Effector CD8-positive, alpha-beta T cell (primary cell): ENCODE measurements at places on chromosomes 12 and 14.
A peak's percentile ranks its signal among the peaks of the same experiment; 100 is the strongest.

DNA sequence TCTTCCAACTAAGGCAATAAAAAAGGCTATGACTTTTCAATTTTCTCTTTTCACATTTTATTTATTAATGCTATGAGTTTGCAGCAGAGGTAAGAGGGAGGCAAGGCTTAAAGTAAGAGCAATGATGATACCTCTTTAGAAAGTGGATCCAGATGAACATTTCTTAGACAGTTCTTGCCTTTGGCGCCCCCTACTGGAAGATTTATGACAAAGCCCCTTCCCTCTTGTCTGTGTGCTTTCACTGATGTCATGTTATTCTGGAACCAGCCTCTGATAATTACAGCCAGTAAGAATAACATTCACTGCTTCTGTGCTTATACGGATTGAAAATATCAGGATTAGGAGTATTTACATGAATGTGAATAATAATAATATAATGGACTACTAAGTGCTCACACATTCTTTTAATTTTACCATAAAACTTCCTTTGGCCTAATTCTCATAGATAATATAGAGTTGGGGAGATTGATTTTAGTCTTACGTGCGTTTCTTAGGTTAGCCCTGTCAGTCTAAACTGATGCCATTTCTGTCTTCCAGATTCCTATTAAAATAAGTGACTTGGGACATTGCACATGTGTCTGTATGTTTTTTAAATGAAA, 1929.9 kb upstream of the SEL1L start:
- DNase-seq: no peak

DNA sequence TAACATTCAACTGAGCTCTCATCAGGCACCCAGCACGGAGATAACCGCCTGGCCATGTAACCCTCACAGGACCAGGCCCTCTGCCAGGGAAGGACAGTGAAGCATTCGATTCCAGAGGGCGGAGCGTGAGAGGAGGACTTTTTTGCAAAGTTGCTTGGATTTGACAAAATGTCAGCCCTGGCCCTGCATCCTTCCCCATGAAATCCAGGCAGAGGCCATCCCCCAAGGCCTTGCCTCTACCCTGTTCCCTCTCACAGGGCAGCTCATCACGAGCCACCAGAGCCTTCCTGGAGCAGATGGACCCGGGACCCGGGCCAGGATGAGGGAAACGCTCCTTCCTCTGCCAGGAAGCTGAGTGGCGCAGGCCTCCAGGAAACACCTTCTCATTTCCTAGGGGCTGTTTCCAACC, 17.0 kb downstream of the CAMKK2 start:
- no peak for DNase-seq

DNA sequence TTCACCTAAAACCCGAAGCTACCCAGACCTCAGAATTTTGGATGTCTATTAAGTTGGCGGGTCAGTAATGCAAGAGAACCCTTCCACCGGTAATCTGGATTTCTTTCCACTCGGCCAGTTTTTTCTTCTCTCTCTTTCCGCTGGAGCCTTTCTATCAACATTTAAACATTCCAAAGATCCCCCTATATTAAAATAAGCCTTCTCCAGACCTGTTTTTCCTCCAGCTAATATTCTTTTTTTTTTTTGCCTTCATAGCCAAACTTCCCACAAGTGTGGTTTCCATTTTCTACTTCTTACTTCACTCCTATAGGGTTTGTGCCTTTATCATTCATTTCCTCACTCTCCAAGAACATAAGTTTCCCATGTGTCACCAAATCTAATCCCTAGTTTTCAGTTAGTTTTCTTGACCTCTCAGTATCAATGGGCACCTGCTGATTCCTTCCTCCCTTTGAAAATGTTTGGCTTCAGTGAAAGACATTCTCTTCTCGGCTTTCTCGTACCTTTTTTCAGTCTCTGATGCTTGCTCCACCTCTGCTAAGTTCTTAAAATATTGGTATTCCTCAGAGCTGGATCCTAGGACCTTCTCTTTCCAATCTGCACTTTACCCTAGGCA, 583 bp upstream of the SDR39U1 start:
- DNase-seq: no peak

- no peak for DNase-seq
Observed at GRCh38 chr12:2179953-2180736, 127.4 kb downstream of the CACNA1C start.

GRCh38 chr12:132450418-132451171, 39.4 kb upstream of the FBRSL1 start:
- no peak for DNase-seq

GRCh38 chr12:104303538-104304151, at the start of gene EID3:
Gene EID3, plus strand, starts transcription at chr12:104303739. Its CDS starts 196 bp downstream, at chr12:104303935.
- peak; percentile 79 for DNase-seq

GRCh38 chr14:97724265-97724731, 927.1 kb downstream of the VRK1 start:
- DNase-seq: no peak

DNA sequence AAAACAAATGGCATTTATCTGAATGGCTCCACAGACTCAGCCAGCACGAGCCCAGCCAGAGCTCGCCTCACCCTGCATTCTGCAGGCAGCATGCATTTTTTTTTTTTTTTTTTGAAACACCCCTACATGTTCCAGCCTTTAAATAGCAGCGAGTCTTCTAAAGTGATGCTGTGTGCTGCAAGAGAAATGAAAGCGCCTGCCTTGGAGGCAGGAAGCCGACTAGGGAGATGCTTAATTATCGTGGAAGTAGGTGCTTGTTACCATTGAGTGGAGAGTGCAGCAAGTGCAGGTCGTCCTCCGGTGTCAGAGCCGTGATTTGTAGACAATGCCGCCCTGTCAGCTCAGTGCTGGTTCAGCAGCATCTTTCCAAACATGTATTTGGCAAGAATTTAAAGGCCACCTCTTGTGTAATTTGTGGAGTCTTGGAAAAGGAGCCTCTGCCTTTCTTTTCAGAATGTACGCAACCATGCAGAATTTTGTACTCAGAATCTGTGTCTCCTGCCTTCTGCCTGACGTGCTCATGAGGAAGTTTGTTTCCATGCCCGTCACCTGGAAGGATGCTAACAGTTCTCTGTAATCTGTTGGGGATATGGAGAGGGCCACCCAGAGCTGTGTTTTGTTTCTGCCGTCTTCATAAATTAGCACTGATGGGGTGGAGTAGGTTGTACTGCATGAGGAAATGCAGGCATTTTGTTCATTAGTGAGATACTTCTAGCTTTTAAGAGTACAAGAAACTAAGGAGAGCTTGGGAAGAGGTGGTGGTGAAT, 345.9 kb upstream of the RGS6 start:
- DNase-seq: no peak

- no peak for DNase-seq
Observed at GRCh38 chr14:89315493-89316470, 101.3 kb downstream of the FOXN3 start.

DNA sequence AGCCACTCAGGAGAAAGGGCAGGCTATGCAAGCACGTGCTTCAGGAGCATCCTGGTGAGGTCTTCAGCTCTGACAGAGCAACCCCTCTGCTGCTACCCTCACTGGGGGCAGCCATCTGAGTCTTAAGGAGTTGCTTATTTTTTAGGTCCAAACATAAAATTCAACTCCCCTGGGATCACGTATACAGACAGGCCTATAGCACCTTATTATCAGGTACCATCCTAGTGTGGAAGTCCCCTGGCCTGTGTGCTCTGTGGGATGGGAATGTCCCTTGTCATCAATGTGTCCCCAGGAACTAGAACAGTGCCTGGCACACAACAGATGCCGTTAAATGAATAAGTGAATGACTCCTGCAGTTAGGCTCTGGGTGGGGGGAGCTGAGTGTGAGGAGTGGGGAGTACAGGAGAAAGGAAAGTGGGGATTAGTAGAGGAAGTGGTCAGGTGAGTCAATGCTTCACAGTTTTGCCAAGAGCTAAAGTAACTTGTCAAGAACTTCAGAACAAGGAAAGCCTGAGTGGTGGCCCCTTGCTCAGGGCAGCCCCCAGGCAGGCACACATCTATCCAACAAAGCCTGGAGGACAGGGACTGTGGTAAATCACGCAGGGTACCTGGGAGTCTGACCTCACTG, 33.5 kb downstream of the DAD1 start:
- peak; percentile 35 for DNase-seq

GRCh38 chr12:51190820-51191219, 17.9 kb upstream of the TFCP2 start:
- no peak for DNase-seq

GRCh38 chr12:52245962-52246569, 13.0 kb downstream of the KRT7 start:
- DNase-seq: no peak

GRCh38 chr12:79596719-79597350, 93.9 kb downstream of the PAWR start:
- DNase-seq: no peak

GRCh38 chr14:105426416-105427130, 6.9 kb downstream of the MTA1 start:
- DNase-seq: no peak

GRCh38 chr12:57142727-57143126, 4.7 kb downstream of the LRP1-AS start:
- no peak for DNase-seq

DNA sequence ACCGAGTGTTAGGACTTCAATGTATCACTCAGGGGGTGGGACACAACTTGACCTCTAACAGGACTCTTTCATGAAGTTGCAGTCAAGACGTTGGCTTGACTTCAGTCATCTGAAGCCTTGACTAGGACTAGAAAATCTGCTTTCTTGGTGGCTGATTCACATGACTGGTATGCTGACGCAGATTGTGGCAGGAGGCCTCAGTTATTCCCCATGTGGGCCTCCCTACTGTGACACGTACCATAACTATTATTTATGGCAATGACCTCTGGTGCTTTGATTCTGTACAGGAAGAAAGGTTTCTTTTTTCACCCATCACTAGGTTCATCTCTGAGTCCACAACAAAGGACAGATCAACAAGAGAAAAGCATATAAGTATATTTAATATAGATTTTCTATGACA, 270.4 kb downstream of the NEDD1 start:
- no peak for DNase-seq

GRCh38 chr14:24436355-24437019, 6.1 kb downstream of the SDR39U1 start:
- DNase-seq: no peak

GRCh38 chr12:45974171-45974719, 16.1 kb downstream of the SCAF11 start:
- DNase-seq: no peak

- DNase-seq: no peak
Observed at GRCh38 chr14:98877065-98877464, 394.9 kb downstream of the BCL11B start.

DNA sequence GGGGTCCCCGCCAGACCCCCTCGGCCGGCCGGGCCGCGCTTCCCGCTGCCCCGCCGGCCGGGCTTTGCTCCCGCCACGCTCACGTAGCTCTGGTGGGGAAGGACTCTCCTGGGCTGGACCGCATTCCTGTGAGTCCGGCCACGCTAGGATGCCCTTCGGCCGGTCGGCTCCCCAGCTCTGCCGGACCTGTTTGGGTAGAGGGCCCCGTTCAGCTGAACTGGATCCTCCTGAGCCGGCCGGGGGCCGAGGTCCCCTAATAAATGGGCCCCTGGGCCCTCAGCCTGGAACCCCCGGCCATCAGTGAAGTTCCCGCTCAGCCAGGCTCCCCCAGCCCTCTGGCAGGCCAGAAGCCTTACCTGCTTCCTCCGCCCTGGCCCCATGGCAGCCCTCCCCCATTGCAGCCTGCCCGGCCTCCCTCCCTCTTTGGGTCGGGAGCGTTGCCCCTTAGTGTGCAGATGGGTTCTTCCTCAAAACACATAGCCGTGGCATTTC, 593 bp downstream of the UNC119B start:
- no peak for DNase-seq

GRCh38 chr12:120713861-120714482, 3.7 kb downstream of the UNC119B start:
- peak; percentile 54 for DNase-seq

- DNase-seq: no peak
Observed at GRCh38 chr12:45208604-45209487, 7.0 kb upstream of the ANO6 start.

DNA sequence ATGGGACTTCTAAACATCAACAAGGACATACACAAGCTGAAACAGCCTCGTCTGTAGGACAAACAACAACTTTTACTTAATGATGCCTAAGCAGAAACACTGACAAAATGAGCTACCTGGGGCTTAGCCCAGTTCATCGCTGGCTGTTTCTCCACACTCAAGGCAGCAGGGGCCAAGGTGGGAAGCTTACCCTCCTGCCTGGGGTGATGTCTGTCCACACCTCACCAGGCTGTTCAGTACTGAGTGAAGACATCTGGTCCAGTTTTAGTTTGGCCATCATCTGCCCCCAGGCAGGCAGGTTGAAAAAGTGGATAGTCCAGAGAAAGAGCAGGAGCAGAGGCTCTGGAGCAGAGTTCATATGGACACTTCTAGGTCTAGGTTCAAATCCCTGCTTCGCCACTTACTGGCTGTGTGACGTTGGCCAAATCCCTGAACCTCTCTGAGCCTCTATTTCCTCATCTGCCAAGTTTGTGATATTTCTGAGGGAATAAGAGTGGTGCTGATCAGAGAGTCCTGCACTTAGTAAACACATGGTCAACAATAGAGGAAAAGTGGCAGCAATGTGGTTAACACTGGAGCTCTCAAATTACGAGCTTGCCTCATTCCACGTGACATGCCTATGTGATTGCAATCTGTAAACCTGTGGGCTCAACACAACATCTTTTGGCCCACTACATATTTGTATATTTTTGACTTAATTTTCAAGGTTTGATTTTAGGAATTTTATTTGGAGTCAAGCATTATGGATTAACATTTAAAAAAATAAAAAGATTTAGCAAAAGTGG, 720.1 kb upstream of the TMEM132C start:
- DNase-seq: no peak
